ENCODE measurements at places on chromosomes 7 and 10.

DNA sequence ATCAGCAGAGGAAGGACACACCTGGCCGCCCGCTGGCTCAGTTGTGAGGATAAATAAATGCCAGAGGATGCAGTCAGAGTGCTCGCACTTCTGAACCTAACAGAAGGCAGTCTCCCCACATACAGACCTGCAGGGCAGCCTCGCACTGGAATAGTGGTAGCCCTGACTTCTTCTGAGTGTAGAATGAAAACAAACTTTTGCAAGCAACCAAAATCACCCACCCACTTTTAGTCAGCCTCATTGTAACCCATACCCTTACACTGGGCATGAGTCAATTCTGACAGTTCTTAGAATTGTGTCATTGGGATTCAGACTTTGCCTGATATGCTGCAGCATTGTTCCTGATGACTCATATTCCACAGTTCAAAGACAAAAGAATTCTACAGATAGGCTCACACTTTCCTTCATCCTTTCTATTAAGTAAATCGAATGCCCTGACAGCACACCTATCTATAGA, 167.0 kb upstream of the CDK1 start:
- DNase-seq, result no peak

GRCh38 chr10:131774681-131775085, 126.1 kb upstream of the PPP2R2D start:
- no peak for DNase-seq

DNA sequence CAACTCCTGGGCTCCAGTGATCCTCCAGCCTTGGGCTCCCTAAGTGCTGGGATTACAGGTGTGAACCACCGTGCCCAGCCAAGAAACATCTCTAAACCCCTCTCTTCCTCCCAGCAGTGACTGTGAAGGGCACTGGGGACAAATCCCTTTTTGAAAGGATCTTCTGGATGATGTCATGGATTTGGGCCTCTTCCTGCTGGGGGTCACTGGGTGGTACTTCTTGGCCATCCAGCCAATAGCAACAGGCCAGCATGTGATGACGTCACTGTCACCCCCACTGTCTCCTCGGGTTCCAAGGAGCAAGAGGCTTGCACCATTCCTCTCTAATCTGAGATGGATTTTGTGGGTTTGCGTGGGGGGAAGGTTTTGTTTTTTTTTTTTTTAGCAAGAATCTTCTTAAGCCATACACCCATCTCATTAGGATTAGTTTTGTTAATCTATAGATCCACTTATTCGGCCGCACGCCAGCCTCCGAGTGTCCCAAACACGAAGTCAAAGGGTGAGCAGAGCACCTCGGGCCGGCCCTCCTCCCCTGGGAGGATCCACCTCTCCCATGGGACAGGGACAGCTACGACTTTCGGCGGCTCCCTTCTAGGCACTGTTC, 29.4 kb upstream of the TNRC18 start:
- no peak for DNase-seq

DNA sequence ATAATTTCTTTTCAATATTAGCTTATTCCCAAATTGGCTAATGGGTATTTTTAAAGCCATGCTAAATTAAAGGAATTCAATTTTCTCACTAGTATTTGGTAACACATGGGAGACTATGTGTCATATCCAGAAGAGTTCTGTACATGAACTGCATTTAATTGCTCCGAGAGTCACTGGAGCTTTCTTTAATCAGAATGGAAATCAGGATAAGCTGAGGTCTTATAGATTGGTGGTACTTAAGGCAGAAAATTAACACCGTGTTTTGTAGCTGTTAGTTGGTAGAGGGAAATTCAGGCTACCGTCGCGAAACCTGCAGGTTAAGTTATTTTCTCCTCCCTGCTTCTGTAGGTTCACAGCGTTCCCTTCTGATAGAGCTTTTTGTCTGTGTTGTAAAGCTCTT, at the start of gene WEE2:
WEE2 (plus strand) TSS at position 3 of the 400 bp plus-strand sequence. CDS start 406 bp downstream, outside the sequence.
- no peak for DNase-seq

- DNase-seq, result no peak
These were observed 9.8 kb upstream of the GIMAP2 start for GRCh38 chr7:150675714-150676113.

DNA sequence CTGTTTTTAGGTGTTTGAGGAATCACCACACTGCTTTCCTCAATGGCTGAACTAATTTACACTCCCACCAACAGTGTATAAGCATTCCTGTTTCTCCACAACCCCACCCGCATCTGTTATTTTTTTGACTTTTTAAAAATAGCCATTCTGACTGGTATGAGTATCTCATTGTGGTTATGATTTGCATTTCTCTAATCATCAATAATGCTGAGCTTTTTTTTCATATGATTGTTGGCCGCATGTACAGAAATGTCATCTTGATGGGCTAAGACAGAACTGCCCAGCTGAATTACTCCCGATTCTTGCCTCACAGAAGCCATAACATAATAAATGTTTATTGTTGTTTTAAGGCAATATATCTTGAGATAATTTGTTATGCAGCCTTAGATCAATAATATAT, 93.1 kb upstream of the DKK1 start:
- no peak for DNase-seq

DNA sequence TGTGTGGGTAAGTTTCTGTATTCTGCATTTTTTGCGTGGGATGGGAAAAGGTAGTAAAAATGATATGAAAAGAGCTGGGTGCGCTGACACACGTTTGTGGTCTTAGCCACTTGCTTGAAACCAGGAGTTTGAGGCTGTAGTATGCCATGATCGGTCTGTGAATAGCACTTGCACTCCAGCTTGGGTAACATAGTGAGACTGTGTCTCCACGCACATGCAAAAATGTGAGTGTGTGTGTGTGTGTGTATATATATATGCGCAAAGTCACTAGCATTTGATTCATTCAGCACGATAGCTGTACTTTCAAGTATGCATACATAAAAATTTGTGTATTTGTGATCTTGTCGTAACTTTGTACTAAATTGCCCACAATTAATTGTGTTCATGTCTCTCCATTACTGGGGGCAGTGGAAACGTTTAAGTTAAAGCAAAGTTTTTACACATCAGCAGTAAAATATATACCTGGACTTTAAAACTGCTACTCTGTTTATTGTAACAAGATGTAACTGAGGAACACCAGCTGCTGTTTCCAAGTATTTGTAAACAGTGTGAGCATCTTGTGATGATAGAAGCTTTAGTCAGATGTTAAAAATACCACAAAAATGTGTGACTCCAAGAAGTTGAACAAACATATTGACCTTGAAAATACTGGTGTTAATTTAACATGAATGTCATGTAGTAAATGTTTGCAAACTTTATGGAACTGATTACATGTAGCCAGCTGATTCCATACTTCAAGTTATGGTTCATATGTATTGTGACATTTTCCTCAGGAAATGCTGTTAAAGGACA, 1.6 kb downstream of the ZRANB1 start:
- DNase-seq, result no peak

DNA sequence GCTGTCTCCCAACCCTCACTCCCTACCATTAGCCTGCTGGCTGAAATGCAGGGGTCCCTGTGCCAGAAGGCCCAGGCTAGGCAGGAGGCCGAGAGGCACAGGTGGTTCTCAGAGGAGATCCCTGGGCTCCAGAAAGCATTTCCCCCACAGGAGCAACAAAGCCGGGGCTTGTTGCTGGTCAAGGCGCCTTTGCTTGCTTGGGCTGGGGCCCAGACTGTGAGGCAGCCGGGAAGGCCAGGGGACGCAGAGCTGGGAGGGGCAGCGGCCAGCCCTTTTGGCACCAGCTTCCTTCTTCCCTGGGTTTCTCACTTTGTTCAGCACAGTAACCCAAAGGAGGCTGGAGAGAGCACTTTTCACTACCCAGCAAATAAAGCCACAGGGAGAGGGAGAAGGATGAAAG, 48.6 kb downstream of the FBXW4 start:
- no peak for DNase-seq

GRCh38 chr10:96683065-96683464, 37.2 kb downstream of the PIK3AP1 start:
- DNase-seq, result no peak

DNA sequence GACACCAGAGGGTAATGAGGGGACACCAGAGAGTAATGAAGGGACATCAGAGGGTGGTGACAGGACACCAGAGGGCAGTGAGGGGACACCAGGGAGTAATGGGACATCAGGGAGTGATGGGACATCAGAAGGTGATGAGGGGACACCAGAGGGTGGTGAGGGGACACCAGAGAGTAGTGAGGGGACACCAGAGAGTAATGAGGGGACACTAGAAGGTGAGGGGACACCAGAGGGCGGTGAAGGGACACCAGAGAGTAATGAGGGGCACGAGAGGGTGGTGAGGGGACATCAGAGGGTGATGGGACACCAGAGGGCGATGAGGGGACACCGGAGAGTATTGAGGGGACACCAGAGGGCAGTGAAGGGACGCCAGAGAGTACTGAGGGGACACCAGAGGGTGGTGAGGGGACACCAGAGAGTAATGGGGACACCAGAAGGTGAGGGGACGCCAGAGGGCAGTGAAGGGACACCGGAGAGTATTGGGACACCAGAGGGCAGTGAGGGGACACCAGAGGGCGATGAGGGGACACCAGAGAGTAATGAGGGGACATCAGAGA, 10.6 kb downstream of the NACAD start:
- DNase-seq, result no peak

Measured in NCI-H524 treated with DMSO at 0.1 percent for 48 hours (cell line).